ENCODE measurements at places on chromosomes 5 and 9.

- peak; percentile 32 for DNase-seq
These were observed 297.4 kb upstream of the ZNF608 start for GRCh38 chr5:125043781-125044391.

DNA sequence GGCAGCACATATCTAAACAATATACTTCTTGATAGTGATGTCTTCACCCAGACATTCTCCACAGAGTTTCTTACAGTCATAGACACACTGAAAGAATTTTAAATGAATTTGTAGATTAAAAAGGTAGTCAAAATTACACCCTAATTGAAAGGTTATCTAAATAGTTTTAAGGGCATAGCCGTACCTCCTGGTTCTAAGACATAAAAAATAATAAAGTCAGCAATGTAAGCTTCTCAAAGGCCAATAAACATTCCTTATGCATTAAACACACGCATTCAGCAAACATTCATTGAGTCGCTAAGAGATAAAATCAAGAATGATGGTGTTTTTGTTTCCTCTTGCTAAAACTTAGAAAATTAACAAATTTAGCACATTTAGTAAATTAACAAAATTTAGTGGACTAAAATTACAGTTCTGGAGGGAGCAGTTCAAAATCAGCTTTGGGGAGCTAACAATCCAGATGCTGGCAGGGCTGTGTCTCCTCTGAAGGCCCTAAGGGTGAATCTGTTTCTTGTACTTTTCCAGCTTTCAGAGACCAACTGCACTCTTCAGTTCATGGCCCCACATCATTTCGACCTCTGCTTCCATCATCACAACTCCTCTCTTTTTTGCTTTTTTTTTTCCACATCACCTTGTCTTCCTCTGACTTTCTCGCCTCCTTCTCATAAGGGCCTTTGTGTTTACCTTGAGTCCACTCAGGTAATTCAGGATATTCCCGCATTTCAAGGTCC lies 516.5 kb downstream of the DNAH5 start:
- no peak for DNase-seq

GRCh38 chr5:168647083-168647482 lies 67.9 kb upstream of the PANK3 start:
- no peak for DNase-seq

DNA sequence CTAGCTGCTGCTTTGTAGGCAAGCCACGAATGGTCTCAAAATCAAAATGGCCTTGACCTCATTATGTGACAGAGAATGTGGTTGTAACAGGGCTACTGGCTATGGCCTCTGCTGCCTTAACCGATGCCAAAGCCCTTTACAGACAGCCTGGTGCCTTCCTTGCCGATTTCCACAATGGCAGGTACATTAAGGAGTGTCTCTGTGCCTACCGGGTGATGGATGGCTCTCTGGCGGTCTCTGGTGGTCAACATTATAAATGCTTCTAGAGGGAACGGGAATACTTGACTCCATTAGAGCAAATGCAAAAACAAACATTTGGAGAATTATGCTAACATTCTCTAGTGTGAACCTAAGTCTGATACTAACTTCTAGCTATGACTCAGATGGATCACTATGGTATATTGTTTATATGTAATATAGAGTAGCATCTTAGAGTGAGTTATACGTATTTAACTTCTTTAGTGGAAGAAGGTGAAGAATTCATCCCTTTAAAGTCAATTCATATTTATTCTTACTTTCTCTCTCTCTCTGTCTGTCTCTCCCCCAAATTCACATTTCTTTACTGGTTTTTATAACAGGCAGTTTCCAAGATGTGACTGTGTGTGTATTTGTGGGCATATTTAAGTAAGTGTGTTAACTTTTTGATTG lies 52.5 kb downstream of the RPS23 start:
- peak; percentile 37 for DNase-seq

- no peak for DNase-seq
These were observed 123.7 kb downstream of the INSYN2B start for GRCh38 chr5:169856571-169856970.

DNA sequence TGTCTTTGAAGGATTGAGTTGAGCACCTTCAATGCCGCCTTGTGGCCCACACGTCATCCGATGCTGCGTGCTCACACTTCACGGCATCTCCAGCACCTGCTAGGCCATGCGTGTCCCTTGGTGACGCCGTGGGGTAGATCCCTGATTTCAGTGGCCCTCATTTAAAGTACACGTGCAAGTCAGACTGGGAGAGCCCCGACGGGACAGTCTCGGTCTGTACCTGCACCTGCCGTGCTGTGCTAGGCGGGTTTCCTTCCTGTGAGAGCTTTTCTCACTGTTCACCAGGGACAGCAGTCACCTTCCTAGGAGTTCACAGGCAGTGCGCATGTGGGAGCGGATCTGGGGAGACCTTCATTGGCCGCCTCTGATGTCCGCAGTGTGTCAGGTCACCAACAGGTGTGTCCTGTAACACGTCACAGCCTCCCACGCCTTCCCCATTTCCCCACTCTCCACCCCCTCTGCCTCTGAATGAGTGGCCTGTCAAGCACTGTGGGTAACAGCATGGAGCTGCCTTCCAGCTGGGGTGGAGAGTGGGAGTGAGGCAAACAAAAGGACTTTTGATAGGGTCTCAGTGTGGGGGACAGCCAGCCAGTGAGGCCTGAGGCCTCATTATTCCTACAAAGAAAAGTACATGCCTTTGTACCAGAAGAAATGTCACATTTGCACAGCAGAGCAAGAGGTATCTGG lies 236.4 kb downstream of the FANCC start:
- no peak for DNase-seq

- no peak for DNase-seq
These were observed 2039.1 kb upstream of the CDH9 start for GRCh38 chr5:29077451-29077850.

- no peak for DNase-seq
These were observed 4.1 kb upstream of the SLC1A1 start for GRCh38 chr9:4486176-4486575.

GRCh38 chr5:66860199-66860975 lies 264.2 kb downstream of the MAST4 start:
- no peak for DNase-seq

GRCh38 chr9:116390303-116391228 lies 237.0 kb downstream of the PAPPA start:
- no peak for DNase-seq

- DNase-seq: no peak
These were observed 10.9 kb downstream of the FBXL7 start for GRCh38 chr5:15510831-15511230.

DNA sequence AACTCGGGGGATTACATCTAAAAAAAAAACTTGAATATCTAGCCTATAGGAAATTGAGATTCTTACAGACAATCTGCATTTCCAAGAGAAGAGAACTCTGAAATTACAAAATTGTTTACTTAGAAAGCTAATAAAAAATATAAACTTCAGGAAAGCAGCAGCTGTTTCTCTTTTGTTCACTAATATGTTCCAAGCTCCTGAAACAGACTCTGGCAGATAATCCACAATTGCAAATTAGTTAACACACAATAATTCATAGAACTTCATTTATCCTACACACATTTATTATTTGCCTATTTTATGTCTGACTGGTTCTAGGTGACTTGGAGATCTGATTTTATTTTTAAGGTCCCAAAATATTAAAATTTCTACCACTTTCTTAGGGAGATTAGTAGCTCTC lies 83.8 kb downstream of the TMEM167A start:
- DNase-seq: no peak

DNA sequence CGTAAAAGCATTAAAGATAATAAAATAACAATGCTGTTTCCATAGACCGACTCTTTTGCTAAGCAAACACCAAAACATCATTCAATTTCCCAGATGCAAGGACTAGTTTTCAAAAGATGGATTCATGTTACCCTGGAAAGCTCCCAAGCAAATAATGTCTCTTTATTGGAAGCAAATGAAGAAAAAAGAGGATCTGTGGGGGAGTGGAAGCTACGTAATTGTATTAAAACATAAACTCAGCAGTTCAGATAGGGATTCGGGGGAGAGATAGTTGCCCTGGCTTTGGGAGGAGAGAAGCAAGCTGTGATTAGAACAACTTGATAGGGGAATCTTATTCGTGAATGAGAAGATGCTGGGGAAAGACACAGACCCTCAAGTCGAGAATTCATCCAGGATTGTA lies 491.0 kb upstream of the CLINT1 start:
- DNase-seq: no peak

GRCh38 chr5:161138751-161139455 lies 286.9 kb upstream of the ATP10B start:
- DNase-seq: no peak

DNA sequence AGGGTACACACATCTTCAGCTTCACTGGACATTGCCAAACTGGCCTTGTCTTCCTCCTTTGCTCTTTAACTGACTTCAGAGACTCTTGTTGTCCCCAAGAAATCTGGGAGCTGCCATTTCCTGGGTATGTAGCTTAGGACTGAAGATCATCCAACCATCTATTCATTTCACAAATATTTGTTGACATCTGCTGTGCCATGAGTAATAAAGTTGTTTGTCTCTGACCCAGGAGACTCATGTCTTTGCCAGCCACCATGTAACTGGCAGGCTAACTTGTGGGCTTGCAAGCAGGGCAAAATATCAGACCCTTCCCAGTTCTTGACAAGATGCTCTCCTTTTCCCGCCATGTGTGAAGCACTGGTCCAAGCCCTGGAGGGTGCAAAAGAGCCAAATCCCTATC lies 17.1 kb upstream of the TOR1B start:
- no peak for DNase-seq

GRCh38 chr9:113910036-113910639 lies 34.0 kb downstream of the ZNF618 start:
- no peak for DNase-seq
